ENCODE measurements at places on chromosomes 2 and 18.
A peak's percentile ranks its signal among the peaks of the same experiment; 100 is the strongest.

DNA sequence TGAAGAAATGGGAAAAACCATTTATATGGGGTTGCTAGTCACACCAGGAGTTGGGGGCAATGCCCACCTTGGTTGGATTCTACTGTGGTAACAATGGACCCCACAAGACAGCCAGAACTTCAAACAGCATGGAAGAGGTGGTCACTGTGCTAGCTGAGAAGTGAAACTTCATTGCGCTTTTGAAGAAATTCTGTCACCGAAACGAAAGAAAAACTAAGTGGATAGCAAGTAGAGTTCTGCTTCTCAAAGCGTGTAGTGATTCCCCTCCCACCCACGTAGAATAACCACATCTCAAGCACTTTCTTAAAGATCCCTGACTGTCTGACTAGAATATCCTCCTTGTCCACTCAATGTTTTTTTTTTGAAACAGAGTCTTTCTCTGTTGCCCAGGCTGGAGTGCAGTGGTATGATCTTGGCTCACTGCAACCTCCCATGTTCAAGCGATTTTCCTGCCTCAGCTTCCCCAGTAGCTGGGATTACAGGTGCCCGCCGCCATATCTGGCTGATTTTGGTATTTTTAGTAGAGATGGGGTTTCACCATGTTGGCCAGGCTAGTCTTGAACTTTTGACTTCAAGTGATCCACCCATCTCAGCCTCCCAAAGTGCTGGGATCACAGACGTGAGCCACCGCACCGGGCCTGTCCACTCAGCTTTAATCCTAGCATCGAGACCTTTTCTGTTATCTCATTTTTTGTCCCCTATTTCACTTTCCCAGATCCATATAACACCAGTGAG, 30.1 kb upstream of the CCL20 start:
- DNase-seq: no peak

DNA sequence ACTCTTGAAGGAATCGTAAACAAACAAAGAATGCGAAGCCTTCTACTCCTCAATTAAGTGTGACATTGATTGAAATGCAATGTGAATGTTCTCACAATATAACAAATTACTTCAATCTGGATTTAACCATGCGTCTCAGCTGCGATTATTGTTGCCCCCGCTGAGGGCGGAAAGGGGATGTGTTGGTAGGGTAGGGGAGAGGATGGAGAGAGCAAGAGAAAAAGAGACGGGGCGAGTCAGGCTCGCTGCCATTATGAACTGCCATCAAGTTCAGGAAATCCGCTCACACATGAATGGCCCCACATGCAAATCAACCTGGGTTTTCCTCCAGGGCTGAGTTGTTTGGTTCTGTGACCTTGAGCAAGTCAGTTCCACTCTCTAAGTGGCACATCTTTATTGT, 129.8 kb downstream of the PXDN start:
- no peak for DNase-seq

GRCh38 chr2:165164201-165164600, 39.6 kb downstream of the SCN3A start:
- peak; percentile 84 for DNase-seq

GRCh38 chr2:142980246-142981068, 103.0 kb downstream of the KYNU start:
- DNase-seq: peak; percentile 71

DNA sequence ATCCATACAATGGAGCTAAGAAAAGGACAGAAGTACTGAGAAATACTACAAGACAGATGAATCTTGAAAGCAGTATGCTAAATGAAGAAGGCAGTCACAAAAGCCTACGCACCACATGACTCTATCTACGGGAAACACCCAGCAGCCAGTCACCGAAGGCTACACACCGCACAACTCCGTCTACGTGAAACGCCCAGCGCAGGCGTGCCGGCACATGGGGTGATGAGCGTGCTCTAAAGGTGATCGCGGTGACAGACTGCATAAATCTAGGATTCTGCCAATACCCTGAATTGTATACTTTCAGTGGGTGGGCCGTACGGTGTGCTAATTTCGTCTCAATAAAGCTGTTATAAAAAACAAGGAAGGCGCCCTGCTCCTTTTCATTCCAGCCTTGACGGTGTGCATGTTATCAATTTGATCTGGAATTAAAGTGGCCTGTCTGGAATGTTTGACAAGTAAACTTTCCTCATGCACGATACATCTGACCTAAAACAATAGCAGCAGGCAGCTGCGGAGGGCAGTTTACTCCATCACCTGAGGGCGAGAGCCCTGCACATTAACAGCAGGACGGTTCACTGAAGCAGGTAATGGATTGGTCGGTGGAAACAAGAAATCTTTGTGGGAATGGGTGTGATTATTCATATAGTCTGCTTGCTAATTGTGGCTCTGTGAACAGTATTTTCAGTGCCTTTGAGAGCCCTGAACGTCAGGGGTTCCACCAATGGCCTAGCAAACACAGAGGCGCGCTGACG, 86.2 kb upstream of the SALL3 start:
- no peak for DNase-seq

DNA sequence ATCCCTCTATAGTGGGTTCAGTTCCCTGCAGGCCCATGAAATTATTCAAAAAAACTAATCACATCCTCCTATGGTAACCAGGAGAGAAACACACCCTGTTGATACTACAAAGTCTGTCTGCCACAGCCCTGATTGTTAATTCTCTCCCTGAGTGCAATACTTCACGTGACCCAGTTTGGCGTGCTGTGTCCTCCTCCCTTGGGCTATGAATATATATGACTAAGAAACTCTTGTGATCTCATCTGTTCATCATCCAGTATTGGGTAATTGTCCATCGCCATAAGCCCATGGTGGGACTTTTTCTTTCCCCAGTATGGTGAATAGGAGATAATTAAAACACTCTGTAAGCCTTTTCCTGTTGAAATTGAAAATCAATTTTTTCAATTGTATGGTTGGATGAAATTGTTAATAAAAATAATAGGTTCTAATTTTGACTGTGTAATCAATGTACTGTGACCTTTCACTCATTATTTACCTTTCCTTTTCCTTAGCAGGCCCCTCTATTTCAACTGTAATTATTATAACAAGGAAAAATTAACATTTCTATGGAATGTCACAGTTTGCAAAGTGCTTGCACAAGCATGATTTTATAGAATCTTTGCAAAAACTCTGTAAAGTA, 1822.6 kb downstream of the SUCLG1 start:
- no peak for DNase-seq

- no peak for DNase-seq
These were observed 14.4 kb downstream of the IWS1 start for GRCh38 chr2:127511917-127512316.

- DNase-seq: no peak
These were observed 18.4 kb downstream of the FN1 start for GRCh38 chr2:215417400-215417951.

GRCh38 chr2:219951099-219951498, 323.7 kb downstream of the SLC4A3 start:
- DNase-seq: no peak

- DNase-seq: no peak
These were observed 737.1 kb downstream of the TDRD15 start for GRCh38 chr2:21860907-21861306.

GRCh38 chr2:128390256-128390990, 71.8 kb upstream of the HS6ST1 start:
- no peak for DNase-seq

- DNase-seq: no peak
These were observed 504 bp downstream of the ASAP2 start for GRCh38 chr2:9206991-9207640.

GRCh38 chr2:22454826-22455485, 930.0 kb upstream of the KLHL29 start:
- DNase-seq: no peak

DNA sequence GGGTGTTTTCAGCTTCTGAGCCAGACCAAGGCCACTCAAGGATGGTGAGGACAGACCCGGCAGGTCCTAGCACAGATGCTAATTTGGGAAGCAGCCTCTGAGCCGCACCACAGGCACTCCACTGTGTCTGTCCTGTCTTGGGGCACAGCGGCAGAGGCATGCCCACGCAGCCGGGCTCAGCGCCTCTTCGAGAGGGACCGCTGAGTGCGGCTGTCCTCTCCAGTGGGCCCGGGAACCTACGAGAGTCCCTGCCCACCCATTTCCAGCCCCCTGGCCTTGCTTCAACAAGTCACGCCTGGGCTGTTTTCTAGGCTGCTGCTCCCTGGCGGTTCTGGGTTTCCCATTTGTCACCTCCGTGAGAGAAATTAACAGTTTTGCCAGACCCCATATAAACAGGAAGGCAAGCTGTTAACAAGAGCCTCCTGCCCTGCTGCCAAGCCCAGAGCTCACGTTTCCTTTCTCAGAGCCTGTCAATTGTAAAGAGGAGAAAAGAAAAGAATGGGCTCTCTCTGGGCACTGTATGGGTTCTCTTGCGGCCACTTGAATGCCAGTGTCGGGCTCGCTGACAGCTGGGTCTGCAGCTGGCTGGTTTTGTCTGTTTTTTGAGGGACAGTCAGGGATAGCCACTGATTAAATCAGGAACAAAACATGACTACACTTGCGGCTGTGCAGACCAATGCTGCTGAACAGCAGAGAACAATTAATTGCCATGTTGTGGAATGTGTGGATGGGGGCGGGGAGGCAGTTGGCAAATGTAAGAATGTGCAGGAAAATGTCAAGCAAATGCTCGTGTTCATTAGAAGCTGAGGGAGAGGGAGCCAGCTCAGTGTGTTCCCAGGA, 30.6 kb downstream of the TMEM17 start:
- DNase-seq: no peak

GRCh38 chr2:129331638-129332037, 647.8 kb upstream of the RAB6C start:
- DNase-seq: no peak

DNA sequence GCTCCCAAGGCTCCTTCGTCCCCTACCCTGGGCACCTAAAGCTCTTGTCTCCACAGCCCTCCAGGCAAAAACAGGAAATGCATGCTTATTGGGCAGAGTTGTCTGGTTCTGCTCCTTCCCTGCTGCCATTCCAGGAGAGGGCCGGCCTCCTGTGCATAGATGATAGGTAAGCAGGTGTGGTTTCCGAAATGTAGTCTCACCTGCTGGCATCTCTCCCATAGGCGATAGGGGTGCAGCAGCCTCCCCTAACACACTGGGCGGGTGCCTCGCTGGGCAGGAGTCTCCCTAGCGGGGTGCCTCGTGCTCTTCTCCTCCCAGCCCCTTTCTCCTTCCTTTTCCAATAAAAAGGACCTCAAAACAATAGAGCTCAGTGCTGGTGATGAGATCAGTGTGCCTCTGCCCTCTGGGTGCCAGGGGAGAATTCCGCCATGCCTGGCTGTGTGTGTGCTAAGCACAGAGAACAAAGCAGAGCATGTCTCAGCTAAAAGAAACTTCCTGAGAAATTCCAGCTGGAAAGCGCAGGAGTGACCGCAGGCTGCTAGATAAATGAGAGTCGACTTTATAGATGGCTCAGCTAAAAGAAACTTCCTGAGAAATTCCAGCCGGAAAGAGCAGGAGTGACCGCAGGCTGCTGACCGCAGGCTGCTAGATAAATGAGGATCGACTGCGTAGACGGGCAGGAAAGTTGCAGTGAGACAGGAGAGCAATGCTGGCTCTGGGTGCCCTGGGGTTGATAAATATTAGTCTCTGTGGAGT, 11.3 kb upstream of the PXDN start:
- peak; percentile 91 for DNase-seq

- DNase-seq: no peak
These were observed 31.5 kb downstream of the LYPD1 start for GRCh38 chr2:132638313-132639040.

GRCh38 chr2:150391779-150392178, 95.7 kb downstream of the RND3 start:
- DNase-seq: no peak

DNA sequence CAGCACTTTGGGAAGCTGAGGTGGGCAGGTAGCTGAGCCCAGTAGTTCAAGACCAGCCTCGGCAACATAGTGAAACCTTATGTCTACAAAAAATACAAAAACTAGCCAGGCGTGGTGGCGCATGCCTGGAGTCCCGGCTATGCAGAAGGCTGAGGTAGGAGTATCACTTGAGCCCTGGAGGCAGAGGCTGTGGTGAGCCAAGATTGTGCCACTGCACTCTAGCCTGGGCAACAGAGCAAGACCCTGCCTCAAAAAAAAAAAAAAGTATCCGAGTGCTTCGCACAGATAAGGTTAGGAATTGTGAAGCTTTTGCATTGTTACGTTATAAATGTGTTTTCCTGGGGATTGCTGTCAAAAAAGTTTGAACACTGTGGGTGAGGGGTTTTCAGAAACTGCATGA, 4.1 kb downstream of the CTDSP1 start:
- DNase-seq: no peak

- no peak for DNase-seq
These were observed 48.9 kb downstream of the ARL4C start for GRCh38 chr2:234447963-234448362.

GRCh38 chr2:38038682-38039081, 37.3 kb downstream of the CYP1B1 start:
- no peak for DNase-seq

GRCh38 chr18:8658858-8659485, 46.4 kb upstream of the MTCL1 start:
- no peak for DNase-seq

DNA sequence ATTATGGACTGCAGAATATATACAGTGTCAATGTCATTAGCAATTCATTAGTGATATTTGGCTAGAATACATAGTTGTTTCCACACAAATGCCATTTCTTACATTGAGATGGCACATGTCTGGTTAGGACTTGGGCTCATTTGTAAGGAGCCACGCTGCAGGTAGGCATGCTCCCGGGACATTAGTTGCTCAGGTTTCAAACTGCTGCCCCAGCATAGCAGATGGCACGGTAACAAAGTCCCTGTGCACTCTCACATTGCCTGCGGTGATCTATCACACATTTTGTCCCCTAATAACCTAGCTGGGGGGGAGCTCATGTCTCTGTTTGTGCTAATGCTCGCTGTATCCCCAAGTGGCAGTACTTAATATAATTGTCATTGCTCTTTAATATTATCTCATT, 185.1 kb downstream of the NEDD4L start:
- no peak for DNase-seq

DNA sequence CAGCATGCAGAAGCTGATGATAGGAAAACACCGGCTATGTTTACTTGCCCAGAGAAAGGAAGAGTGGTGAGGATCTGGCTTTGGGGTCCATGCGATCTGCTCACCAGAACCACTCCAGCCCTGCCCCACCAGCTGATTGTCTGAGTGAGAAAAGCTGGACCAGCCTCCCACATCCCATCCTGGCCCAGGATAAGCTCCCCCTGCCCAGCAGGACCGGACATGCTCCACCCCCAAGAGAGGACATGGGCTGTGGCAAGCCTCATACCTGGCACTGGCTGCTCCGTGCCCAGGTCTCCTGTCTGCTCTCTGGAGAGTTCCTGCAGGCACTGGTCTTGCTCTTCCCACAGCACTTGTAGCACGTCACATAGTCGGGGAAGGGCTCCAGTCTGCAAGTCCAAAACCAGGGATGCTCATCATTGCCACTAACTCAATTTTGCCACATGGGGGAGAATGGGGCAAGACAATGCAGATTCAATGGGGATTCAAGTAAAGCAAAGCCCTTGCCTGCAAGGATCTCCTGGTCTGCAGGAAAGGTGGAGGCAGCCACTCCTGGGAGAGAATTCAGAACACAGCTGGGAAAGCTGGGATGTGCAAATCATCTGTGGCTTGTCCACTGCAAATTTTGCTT, 30.0 kb downstream of the SCTR start:
- no peak for DNase-seq
